ENCODE measurements at places on chromosomes 5 and 9.

DNA sequence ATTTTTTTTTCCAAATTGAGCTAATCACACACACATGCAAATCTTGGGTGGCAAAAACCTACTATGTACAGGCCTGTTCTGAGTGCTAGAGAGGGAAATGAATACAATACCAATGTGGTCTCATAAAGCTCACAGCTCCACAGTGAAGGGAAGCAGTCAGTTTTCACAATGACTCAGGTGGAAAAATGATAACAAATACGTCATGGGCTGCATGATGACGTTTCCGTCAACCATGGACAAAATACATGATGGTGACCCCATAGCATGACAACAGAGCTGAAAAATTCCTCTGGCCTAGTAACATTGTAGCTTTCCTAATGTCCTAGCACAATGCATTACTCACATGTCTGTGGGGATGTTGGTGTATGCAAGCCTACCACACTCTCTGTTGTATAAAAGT, 252.5 kb downstream of the TRIM32 start:
- DNase-seq, result no peak

- no peak for DNase-seq
Observed at GRCh38 chr9:104835161-104835560, 71.2 kb downstream of the NIPSNAP3B start.

DNA sequence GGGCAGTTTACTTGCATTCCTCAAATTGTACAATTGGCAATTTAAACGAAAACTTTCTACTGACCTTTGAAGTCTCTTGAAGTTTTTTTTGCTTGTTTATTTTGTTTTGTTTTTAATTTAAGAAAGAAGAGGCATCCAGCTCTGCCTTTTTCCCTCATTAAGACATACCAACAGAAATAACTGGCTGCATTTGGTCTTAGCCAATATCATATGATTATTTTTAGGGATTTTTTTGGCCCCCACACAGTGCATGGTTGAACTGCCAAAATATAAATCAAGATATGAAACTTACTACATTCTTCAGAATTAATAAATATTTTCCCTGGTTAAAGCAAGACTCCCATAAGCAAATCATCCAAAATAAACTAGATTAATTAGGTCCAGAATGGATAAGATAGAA, 79.4 kb downstream of the ALDH1A1 start:
- no peak for DNase-seq

- no peak for DNase-seq
Observed at GRCh38 chr5:149046196-149046829, 16.5 kb downstream of the SH3TC2 start.

DNA sequence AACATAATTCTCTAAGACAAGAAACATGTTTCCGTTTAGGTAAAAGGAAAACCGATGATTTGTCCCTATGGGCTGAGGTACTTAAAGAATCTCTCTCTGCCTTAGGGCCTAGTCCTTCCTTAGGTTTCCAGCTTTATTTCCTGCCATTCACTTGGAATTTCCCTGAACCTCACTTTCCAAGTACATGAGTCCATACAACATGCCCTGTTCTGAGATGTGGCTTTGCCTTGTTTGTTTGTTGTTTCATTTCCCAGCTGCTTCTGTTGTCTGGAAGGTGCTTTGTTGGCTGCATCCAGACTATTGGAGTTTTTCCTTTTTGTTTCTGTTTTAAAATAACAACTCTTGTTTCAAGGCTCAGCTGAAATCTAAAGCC, 95.2 kb downstream of the ALDH1A1 start:
- DNase-seq, result no peak

- DNase-seq, result no peak
Observed at GRCh38 chr5:61586096-61587084, 254.3 kb downstream of the ZSWIM6 start.

DNA sequence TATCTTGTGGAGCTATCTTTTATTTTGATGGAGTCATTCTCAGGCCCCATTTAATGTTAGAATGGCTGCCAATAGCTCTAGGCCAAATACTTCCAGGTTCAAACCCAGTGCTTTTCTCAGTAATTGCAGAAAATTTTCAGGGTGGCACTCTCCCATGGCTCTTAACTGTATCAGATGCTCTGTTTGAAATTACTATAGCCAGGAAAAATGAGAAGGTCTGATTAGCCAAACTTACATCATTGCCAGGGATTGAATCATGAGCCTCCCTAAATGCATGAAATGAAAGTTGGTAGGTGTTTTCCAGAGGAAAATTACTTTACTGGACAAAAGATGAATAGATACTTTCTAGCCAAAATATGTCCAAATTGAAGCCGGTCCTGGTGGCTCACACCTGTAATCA, 404.8 kb downstream of the MAT2B start:
- no peak for DNase-seq

DNA sequence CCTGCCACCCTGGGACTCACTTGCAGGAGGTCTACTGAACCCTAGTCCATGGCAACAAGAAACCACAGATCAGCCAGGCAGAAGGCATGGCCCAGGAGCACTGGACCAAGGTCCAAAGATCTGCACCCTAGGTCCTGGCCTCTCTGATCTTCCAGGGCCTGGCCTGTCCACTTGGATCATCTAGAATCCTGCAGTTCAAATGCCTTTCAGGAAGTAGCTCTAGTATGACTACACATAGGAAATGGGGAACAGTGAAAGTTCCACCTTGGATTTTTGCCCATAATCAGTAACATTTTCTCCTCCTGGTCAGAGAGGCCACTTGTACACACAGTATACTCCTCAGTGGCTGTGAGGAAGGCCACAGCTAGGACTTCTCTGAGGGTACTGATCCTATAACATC, 11.5 kb downstream of the ANXA6 start:
- no peak for DNase-seq

DNA sequence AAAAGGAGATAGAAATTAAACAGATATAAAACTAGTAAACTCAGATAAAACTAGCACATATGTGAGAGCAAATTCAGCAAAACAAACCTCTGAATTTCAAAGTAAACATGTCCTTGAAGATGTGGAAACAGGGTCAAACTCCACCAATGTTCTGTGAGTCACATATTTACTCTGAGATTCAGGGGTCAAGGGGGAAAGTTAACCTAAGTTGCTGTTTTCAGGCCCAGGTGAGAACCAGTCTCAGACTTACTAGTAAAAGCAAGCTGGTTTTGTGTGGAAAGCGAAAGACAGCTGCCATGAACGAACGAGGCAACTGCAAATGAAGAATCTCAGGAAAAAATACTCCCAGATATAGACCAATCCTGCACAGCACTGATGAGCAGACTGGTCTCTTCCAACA, 29.0 kb downstream of the PSMB7 start:
- DNase-seq, result no peak

- DNase-seq, result no peak
Observed at GRCh38 chr5:10046676-10047075, 203.0 kb downstream of the ATPSCKMT start.

DNA sequence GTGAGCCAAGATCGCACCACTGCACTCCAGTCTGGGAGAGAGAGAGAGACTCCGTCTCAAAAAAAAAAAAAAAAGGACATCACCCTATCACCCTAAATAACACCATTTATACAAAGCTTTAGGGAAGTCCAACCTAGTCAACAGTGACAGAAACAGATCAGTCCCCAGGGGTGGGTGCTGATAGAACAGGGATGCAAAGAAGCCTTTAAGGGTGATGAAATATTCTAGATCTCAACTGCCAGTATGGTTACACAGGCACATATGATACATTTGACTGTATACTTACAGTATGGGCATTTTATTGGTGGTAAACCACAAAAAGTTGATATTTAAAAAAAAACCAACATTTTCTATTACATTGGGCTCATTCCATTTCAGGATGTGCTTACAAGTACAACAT, 4.8 kb downstream of the RETREG1 start:
- no peak for DNase-seq

- DNase-seq, result no peak
Observed at GRCh38 chr5:135429301-135430134, 17.6 kb downstream of the DCANP1 start.

GRCh38 chr5:24272741-24273140, 372.0 kb downstream of the CDH10 start:
- no peak for DNase-seq

DNA sequence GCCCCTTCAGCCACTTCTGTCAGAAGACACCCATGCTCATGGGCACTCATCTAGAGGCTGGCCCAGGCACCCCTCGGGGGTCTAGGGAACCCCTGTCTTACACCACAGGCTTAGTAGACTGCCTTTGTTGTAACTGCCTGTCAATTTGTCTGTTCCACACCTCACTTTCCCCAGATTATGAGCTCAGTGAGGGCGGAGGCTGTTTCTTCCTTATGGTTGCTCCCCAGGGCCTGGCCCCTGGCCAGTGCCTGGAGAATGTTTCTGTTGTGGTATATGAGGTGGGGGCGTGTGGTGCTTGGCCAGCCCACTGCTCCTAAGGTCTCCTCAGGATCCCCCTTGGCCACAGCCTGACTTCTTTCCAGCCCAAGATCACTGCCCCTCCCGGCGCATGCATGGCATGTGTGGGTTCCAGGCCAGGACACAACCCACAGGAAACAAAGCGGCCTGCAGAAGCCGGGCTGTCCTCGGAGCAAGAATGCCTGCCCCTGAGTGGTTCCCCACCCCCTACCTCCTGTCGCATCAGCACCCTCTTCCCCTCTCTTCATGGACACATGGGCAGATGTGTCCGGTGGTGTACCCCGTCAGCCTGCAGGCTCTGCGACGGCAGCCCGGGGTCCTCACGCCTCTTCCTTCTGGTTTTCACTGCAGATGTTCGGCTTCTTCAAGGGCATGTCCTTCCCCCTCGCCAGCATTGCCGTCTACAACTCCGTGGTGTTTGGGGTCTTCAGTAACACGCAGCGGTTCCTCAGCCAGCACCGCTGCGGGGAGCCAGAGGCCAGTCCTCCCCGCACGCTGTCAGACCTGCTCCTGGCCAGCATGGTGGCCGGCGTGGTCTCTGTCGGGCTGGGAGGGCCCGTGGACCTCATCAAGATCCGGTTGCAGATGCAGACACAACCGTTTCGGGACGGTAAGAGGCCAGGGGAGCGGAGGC, 17.7 kb downstream of the SLC25A48 start:
- no peak for DNase-seq

GRCh38 chr5:95761771-95762651, 30.9 kb downstream of the RHOBTB3 start:
- DNase-seq, result no peak

- no peak for DNase-seq
Observed at GRCh38 chr5:33631786-33632185, 191.0 kb downstream of the TARS1 start.

- DNase-seq, result no peak
Observed at GRCh38 chr5:59099995-59100345, 517.1 kb downstream of the RAB3C start.

DNA sequence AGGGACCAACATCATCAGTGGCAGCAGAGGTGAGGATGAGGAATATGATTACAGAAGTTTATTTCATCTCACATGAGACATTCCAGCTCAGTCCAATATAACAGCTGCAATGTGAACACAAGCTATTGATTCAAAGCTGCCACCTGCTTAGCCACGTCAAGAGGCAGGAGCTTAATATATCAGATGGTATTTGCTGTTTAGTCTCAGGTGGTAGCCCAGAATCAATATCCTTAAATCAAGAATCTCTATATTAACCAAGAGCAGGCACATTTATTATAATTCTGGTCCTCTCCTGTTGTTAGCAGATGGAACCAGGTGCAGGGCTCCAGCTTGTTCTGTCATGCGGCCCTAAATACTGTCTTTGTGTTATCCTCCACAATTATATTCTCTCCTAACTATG, 431.6 kb downstream of the ICE1 start:
- no peak for DNase-seq

- no peak for DNase-seq
Observed at GRCh38 chr5:167964529-167964928, 326.9 kb upstream of the WWC1 start.

- DNase-seq, result no peak
Observed at GRCh38 chr9:123346026-123346425, 10.0 kb upstream of the CRB2 start.

DNA sequence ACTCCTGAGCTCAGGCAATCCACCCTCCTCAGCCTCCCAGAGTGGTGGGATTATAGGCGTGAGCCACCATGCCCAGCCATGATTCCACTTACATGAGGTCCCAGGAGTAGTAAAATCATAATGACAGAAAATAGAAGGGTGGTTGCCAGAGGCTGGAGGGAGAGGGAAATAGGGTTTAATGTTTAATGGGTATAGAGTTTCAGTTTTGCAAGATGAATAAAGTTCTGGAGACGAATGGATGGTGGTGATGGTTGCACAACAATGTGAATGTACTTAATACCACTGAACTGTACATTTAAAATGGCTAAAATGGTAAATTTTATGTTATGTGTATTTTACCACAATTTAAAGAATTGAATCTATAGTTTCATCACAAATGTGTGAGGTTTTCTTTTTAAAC, 146.5 kb upstream of the ABCA1 start:
- no peak for DNase-seq

DNA sequence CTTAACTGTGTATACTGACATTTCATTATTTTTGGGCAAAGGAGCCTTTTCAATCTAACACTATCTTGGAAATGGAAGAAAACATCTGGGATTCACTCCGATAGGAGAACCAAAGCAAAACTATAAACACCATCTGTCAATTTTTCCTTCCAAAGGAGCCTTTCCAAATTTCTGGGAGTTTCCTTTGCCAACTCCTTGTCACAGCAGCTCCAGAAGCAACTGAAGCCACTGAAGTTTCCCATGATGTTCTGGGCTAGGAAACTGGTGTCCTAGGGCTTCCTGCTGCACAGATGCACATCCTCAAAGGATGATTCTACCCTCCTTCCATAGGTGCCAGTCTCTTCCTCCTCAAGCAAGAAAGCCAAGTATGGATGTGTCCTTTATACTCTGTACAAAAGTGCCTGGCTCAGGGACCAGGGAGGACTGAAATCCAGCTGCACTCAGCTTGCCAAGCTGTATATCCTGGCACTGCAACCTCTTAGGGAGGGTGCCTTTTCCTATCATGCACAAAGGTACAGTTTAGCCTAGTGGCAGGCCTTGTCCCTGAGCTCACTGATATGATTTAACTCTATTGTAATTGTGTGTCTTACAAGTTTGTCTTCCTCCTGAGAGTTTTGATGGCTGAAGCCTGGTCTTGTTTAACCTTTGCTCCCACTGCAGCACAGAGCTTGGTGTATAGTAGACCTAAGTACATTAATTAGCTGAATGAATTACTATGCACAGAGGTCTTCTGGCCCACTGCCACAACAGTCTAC, 8.4 kb upstream of the UBAP1 start:
- DNase-seq, result no peak

DNA sequence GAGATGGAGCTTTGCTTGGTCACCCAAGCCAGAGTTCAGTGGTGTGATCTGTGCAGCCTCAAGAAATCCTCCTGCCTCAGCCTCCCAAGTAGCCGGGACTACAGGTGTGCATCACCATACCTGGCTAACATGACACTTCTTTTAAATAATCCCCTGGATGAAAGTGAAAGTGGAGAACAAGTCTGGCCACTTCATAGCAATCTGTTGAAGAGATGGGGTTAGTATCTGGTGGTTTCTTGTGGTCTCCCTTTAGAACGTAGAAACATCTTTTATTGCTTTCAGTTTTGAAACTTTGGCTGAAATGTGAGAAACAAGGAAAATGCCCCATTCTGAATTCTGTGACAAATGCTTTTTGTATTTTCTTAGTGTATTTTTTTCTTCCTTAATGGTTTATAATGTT, 452.5 kb upstream of the RIOK2 start:
- DNase-seq, result no peak

Data from activated gamma-delta T cell treated with anti-CD3 and anti-CD28 coated beads, Interleukin-2, amount 50 U/mL, for 16 hours (primary cell).